ENCODE measurements at places on chromosomes 3 and 15.

DNA sequence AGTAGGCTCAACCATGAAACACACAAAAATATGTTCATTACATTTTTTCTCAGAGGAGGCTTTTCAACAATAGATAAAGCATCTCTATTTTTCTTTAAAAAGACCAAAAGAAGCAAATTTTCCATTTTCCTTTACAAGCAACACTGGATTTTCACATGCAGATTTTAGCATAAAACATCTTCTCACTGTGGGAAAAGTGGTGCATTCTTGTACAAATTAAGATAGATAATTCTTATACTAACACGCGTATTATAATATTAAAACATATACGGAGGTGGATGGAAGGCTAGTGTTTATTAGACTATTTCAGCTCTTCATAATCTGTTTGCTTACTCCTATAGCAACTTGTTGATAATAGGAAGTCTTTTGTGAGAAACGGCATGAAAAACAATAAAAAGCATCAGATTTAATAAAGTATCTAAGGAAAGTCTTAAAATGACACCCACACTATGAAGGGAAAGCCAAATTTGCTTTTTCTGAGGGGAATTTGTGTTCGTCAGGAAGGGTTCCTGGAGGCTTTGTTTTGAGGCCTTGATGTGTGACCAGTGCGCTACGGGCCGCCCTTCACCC, 529.6 kb downstream of the SOX2 start:
- no peak for ATAC-seq

DNA sequence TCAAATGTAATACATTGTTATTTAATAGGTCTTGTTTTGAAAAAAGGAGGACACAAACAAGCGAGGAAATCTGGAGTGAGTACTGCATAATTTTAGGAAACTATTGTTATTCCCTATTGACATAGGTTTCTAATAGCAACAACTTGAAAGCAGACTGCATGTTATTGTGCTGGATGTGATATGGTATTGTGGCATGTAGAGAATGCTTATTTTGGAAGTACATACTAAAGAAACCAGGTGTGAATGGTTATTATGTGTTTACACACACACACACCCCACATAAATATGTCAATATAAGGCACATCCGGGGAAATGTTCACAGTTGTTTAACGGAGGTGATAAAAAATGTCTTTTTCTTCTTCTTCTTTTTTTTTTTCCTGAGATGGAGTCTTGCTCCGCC, 5.9 kb upstream of the MORF4L1 start:
- no peak for ATAC-seq

DNA sequence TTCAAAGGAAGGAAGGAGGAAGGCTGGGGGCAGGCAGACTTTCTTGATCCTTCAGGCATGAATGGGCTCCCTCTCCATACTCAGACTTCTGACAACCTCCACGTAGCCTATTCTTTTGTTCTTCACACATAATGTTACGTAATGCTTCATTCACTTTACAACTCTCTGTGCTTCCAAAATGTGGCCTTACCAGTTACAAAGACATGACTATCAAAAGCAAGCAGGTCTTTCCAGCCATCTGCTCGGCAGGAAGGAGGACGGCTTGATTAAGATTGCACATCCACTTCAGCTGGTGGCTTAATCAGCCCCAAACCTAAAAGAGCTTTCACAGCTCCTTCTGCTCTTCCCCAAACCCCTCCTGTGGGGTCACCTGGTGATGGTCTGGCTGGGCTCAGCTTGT, 263.2 kb downstream of the XXYLT1 start:
- no peak for ATAC-seq

- no peak for ATAC-seq
Observed at GRCh38 chr3:105402287-105402801, 35.6 kb downstream of the ALCAM start.
